Activated CD4-positive, alpha-beta T cell treated with anti-CD3 and anti-CD28 coated beads for 4 hours (primary cell): ENCODE measurements at places on chromosomes 7 and 10.

DNA sequence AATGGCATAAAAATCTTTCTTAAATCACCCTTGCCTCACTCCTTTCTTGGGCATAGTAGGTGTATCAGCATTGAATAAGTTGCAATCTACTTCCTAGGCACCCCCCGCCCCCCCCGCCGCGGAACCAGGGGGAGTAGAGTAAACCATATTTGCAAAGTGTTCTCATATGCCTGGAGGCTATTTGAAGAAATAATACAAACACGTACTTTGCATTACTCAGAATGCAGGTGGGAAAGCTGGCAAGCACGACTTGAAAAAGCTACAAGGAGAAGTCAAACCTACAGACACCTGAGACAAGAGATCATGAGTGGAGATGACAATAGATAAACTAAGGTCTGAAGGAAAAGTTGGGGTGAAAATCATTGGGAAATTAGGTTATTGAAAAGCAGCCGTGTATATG, 65.6 kb downstream of the POM121L12 start:
- no peak for DNase-seq

DNA sequence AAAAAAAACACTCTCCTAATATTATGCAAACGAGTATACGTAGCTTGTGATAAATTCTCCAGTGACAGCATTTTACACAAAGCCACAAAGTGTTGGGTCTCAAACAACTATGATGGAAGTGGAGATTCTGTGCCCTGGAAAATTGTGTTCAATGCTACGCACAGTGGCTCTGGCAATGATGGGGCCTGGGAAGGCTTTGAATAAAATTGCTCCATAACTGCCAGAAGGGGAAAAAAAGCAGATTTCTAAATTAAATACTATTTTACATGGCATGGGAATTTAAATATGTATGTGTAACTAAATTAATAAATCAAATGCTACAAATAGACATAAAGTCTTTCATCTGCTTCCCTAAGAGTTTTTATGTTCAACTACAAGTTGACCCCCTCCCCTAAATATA, 306.7 kb downstream of the GRID1 start:
- DNase-seq = no peak

GRCh38 chr7:125467996-125468854, 538.6 kb upstream of the POT1 start:
- DNase-seq = no peak

- no peak for DNase-seq
These were observed 107.8 kb downstream of the ARHGAP22 start for GRCh38 chr10:48496831-48497779.

DNA sequence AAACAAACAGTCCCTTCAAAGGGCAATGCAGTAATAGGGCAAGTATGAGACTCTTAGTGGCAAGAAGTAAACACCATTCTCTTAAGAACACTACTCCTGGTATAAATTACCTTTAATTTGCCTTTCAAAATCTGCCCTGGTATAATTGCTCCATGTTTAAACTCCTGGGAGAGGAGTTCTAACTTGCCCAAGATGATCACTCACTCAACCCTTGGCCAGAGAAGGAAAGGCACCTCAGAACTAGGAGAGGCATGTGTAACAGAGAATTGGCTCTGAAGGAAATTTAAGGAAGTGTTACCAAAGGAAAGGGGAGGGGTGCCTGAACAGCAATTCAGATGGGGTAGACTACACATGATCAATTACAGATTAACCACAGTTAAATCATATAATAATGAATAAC, 1173.6 kb upstream of the SORCS1 start:
- no peak for DNase-seq

DNA sequence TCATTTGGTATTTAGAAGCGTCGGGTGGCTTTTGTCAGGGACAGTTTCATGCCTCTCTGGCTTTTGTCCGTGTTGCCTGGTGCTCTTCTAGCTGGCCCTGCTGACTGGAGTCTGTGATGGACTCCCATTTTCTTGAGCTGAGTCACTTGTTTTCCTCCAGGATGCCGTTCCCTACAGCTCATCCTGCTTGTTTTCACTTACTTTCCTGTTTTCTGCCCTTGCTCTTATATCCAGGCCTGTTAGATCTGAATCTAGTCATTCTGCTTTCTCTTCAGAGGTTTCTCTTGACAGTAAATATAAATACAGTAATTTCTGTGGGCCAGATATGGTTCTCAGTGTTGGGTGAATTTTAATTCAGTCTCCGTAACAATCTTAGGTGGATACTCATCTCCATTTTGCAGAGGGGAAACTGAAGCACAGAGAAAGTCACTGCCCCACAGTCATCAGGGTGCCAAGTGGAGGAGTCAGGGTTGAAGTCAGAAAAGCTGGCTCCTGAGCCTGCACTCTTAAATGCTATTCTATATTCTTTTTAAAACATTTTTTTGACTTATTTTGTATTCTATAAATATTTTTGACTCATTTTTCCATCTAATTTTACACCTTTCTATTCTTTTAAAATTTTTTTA, 85.4 kb downstream of the CCNY start:
- DNase-seq = no peak

DNA sequence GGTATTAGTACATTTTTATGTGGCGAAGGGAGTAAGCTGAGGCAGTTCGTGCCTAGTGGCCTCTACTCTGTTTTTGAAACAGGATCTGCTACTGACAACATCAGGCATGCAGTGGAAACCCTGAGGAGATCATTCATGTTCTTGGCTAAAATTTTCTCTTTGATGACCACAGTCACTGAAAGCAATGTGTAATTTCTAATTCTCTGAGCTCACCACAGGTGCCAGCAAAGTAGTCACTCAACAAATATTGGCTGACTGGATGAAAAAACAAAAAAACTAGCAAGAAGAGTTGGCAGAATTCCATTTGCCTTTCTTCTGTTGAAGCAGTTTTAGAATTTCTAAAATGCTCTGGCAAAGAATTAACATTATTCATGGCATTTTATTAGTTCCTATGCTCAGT, 176.5 kb upstream of the KCTD7 start:
- DNase-seq = no peak

DNA sequence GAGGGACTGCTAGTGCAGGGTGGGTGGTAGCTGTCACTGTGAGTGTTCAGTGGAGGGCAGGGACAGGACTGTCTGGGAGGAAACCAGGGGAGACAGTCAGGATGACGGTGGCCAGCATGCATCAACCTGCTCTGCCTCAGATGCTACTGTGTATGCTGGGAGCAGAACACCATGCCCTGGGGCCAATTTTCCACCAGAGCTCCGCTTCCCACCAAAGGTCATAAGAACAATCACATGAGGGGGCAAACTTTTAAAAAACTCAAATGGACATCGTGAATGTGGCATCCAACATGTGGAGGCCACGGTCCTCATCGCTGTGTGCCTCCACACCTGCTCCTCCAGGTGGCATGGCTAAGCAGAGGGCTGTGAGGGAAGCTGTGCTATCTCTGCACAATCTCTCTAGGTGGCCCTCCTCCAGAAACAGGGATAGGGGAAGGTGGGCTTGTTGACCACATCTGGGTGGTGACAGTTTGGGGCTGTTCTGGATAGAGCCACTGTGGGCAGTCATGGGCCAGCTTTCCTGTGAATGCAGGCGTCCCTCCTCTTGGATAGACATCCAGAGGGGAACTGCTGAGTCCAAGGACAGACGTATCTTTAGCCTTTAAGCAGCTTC, 411.0 kb downstream of the PTPRN2 start:
- no peak for DNase-seq

GRCh38 chr7:139643951-139644585, 120.6 kb downstream of the CLEC2L start:
- no peak for DNase-seq

GRCh38 chr7:115058726-115059125, 136.8 kb downstream of the MDFIC start:
- DNase-seq = no peak

- no peak for DNase-seq
These were observed 66.4 kb upstream of the ZNF804B start for GRCh38 chr7:88693131-88693530.

DNA sequence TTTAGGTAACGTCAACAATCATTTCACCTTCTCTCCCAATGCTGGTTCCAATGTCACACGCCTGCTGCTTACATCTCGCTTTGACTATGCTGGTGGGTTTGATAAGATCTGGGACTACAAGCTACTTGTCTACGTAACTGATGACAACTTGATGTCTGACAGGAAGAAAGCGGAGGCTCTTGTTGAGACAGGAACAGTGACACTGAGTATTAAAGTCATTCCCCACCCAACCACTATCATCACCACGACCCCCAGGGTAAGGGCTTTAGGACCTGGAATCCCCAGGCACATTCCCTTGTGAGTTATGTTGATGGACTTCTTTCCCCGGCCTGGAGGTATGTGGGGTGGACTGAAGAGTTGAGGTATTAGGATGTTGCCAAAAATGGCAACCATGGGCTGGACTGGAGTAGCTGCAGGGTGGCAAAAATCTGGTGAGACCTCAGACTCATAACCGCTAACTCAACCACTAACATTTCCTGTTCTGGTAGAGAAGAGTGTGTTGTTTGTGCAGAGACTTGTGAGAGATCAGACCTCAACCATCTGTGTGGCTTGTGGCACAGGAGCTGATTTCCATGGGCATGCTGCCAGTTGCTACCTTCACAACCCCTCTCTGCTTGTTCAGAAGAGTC, 59.2 kb downstream of the CDHR3 start:
- peak; percentile 57 for DNase-seq

GRCh38 chr10:124447751-124448466, 1.9 kb downstream of the NKX1-2 start:
- no peak for DNase-seq

- DNase-seq = no peak
These were observed 30.6 kb downstream of the PODXL start for GRCh38 chr7:131525820-131526219.

GRCh38 chr10:14456870-14457266, 126.1 kb upstream of the FRMD4A start:
- no peak for DNase-seq

DNA sequence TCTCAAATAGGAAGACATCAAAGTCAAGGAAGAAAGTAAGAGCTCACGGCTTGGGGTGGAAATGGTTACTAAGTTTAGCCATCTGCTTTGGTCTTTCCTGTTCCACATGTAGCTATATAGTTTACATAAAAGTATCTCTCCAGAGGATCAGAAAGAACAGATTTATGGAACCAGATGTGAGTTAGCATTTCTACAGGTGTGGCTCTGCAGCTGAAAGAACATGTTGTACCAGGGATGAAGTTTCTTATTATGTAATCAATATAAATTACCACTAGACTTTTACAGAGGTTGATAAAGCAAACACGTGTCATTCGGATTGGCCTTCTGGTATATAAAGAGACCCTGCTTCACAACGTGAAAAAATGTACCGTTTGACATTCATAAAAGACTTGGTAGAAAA, 19.9 kb downstream of the CALD1 start:
- no peak for DNase-seq

GRCh38 chr7:148684289-148684830, 14.3 kb upstream of the CUL1 start:
- no peak for DNase-seq

DNA sequence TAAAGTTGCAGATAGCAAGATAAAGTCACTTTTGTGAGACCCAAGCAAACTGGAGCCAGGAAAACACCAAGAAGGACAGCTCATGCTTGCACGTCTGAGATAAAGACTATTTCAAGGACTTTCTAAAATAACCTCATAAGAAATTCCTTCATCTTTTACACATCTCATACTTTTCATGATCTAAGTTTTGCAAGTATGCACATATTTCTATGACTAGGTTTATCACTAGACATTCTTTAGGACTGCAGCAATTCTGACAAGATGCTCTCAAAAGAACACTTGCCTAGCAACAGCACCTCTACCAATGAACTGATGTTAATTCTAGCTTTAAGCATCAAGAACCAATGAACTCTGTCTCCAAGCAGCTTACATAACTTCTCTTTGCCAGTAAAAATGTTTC, 457.6 kb downstream of the SEMA3D start:
- no peak for DNase-seq

DNA sequence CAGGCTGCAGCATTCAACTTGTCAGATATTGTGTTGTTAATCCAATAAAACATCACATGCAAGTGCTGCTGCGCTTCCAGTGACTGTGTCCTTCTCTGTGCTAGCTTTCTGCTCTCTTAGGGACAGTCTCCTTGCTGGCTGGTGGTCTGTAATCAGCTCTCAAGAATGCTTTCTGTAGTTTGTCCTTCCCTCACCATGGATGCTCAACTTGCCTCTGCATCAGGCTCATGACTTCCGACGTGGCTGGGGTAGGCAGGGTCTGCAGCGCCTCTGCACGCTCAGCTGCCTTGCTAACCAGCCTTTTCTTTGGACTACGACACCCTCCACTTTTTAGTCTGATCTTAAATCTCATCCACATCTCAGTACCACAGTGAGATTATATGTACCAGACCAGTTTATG, 58.3 kb downstream of the MMRN2 start:
- no peak for DNase-seq

DNA sequence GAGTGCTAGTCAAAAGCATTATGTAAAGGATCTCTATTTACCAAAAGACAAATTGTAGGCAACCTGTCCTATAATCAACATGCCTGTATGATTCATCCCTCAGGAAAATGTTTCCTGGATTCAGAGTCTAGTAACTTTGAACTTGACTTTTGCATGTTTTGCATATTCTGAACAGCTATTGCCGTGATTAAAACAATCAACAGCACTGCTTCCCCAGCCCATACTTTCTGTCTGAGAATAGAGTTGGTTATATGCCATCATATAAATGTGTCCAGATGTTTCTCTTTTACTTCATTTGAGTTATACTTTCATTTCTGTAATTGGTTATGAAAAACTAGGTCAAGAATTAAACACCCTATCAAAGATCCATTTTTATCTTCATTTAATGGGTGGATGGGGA, 83.5 kb downstream of the ZMYND11 start:
- no peak for DNase-seq

- no peak for DNase-seq
These were observed 22.7 kb downstream of the GPAM start for GRCh38 chr10:112160834-112161233.

DNA sequence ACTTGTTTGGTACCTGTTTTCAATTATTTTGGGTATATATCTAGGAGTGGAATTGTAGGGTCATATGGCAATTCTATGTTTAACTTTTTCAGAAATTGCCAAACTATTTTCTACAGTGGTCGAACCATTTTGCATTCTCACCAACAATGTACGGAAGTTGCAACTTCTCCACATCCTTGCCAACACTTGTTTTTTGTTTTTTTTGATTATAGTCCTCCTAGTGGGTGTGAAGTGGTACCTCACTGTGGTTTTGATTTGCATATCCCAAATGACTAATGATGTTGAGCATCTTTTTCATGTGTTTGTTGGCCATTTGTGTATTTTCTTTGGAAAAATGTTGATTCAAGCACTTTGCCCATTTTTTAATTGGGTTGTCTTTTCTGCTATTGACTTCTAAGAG, 122.1 kb downstream of the RPS24 start:
- no peak for DNase-seq

DNA sequence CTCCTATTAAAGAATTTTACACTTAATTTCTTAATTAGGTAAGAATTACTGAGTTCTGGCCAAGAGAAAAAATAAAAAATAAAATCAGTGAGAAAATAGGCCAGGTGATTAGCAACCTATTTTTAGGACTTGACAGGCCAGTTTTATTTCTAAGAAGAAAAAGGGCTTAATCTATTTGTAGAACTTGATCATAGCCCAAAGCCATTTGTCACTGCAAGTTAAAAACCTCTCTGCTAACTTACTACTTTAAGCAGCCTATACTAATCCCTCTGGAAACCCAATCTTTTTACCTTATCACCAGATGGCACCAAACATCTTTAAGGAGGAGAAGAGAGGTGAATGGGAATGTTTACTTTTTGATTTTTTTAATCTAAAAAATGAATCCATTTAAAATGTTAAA, 222.1 kb upstream of the RHOBTB1 start:
- DNase-seq = no peak

GRCh38 chr7:44733708-44734481, 14.8 kb upstream of the ZMIZ2 start:
- DNase-seq = no peak
